ENCODE measurements at places on chromosomes 12 and 14.

- DNase-seq, result no peak
Observed at GRCh38 chr12:30989754-30990153, 63.2 kb downstream of the TSPAN11 start.

- no peak for DNase-seq
Observed at GRCh38 chr12:3022961-3023360, 54.2 kb upstream of the TSPAN9 start.

GRCh38 chr12:123941624-123942237, 30.9 kb downstream of the CCDC92 start:
- DNase-seq, result no peak

- no peak for DNase-seq
Observed at GRCh38 chr12:104204690-104205480, 10.7 kb upstream of the TXNRD1 start.

GRCh38 chr12:47570151-47570550, 135.7 kb downstream of the RPAP3 start:
- no peak for DNase-seq

DNA sequence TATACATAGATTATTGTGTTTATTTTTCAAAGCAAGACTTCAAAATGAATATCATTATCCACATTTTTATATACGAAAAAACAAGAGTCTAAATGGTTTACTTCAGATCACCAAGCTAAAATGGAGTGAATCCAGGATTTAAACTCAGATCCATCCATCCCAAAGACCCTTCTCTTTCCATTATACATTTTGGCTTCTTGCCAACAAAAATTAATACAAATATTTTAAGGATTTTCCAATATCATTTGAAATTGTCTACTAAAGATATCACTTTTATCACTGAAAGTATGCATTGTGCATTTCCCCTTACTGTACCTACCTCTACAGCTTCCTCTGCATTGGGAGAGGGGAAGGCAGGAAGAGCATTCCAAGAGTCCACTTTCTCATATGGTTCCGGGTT, 541.2 kb downstream of the RPS29 start:
- DNase-seq, result no peak

- DNase-seq, result no peak
Observed at GRCh38 chr12:121288158-121288845, 8.2 kb downstream of the CAMKK2 start.

DNA sequence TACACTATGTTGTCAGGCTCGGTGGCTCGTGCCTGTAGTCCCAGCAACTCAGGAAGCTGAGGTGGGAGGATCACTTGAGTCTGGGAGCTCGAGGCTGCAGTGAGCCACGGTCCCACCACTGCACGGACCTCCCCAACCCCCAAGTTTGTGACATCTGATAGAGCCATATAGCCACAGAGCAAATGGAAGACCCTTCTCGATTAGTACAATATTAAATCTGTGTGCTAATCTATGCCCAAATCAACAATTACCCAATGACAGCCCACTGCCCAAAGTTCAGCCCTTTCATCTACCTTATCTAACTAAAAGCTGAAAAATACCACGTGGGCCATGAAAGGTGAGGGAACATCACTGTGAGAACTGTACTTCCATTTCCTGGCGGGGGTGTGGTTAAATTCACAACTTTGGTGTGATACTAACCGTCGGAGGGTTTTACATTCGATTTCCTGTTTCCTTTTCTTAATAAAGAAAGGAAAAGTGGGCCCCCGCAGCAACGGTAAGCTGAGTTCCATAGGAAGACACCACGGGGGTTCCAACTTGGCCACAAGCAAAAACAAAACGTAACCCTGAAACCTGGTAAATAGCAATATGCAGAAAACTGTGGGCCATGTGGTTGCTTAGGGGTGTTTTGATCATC, 31.2 kb upstream of the FOS start:
- no peak for DNase-seq

- DNase-seq, result no peak
Observed at GRCh38 chr14:104689881-104690711, 678 bp downstream of the INF2 start.

DNA sequence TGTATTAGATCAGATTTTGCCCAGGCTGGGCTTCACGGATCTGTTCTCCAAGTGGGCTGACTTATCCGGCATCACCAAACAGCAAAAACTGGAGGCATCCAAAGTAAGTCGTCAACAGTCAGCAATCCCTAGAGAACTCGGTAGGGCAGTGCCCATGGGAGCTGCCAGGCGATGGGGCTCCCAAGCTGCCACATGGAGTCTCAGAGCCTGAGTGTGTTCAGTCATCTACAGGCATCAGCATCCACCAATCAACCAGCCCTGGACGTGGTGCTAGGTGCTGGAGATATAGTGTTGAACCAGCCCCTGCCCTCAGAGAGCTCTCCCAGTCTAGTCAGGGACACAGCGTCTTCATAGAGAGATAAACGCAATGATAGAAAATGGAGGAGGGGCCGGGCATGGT, 6.9 kb downstream of the SERPINA4 start:
- no peak for DNase-seq

DNA sequence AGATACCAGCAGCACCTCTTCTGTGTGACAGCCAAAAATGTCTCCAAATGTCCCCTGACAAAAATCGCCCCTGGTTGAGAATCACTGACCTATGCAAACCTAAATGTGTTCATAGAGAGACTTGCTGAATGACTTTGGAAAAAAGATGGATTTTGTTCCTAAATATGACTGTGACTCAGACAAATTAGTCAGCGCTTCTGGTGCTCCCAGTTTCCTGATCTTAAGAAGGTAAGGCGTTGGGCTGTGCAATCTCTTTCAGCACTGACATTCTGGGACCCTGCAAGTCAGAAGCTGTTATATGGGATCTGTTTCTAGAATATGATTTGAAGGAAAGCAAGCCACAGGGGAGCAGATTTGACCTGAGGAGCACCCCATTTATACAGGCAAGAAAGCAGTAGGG, 90.6 kb upstream of the PWP1 start:
- DNase-seq, result no peak

DNA sequence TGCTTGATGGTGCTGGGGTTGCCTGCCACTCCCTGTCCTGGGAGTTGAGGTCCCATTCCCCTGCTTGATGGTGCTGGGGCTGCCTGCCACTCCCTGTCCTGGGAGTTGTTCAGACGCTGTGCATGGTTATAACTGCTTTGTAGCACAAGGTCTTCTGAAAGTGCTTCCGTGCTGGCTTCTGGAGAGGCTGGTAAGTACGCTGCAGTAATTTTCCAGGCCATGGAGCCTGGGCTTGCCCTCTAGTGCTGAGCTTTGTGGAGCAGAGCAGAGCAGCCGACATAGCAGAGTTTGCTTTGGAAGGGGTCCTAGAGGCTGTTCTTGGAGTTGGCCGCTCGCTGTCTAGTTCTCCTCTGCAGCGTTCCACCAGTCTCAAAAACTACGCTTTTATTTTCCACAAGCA, 6.3 kb downstream of the B4GALNT3 start:
- DNase-seq, result no peak

- DNase-seq, result no peak
Observed at GRCh38 chr12:48556631-48557030, 13.2 kb downstream of the LALBA start.

GRCh38 chr12:90163975-90164374, 455.3 kb upstream of the ATP2B1 start:
- DNase-seq, result no peak

- DNase-seq, result no peak
Observed at GRCh38 chr12:124509300-124509675, 58.1 kb downstream of the NCOR2 start.

GRCh38 chr12:117313926-117314325, 47.5 kb downstream of the NOS1 start:
- no peak for DNase-seq

GRCh38 chr14:94011795-94012194, 14.3 kb upstream of the OTUB2 start:
- DNase-seq, result no peak

- DNase-seq, result no peak
Observed at GRCh38 chr12:115823635-115824034, 453.9 kb downstream of the MED13L start.

Data from BJ (cell line).